ENCODE measurements at places on chromosomes 11 and 22.
A peak's percentile ranks its signal among the peaks of the same experiment; 100 is the strongest.

GRCh38 chr22:33049119-33049729 is 9.0 kb downstream of the SYN3 start:
- peak; percentile 91 for DNase-seq

DNA sequence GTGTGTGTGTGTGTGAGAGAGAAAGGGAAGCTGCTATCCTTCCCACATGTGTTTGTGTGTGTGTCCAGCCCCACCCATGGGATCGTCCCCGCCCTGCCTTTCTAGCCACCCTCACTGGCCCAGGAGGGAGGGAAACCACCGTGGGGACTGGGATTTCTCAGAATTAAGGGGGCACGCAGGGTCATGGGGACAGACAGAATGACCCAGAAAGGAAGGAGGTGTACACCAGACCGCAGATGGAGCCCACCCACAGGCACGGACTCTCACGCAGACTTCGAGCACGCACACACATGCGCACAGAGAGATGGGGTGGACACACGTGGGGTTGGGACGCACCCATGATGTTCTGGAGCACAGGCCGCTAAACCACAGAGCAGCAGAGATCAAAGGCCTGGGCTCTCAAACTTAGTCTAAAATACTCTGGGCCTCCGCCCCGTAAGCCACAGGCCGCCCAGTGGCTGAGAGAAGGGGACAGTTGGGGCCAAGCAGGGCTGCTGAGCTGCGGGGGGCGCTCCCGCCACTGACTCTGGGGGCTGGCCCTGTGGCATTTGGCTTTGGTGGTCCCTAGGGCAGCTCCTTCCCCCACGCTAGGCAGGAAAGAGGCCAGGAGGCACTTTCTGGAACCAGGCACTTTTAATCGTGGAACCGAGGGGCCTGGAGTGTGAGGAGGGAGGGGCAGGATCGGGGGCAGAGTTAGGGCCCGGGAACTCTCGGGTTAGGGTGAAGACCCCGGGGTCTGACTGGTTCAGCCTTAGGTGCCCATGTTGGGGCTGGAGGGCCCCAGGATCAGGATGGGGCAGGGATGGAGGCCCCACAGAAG is 1.5 kb downstream of the IFITM5 start:
- no peak for DNase-seq

DNA sequence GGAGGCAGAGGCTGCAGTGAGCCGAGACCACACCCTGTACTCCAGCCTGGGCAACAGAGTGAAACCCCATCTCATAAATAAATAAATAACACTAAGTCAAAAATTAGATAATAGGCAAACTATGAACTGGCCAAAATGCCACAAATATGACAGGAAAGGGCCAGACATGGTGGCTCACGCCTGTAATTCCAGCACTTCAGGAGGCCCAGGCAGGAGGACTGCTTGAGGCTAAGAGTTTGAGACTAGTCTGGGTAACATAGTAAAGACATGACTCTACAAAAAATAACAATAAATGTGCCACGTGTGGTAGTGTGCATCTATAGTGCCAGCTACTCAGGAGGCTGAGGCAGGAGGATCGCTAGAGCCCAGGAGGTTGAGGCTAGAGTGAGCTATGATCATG is 19.9 kb downstream of the SEC14L6 start:
- no peak for DNase-seq

DNA sequence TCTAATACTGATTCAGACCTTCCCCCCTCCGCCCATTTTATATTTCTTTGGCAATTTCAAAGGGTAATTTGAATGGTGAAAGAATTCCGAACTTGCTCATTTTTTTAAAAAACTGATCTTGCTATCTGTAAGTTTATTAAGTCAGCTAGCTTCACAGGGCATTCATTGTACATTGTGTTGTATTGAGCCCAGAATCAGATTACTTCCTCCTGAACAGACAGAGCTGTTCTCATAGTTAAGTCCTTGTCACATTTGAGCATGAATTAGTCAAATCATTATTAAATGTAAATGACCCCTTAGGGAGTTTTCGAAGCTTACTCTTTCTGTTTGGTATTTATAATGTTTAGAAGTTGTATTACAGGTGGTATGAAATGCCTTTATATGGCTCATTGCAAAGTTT is 34.4 kb downstream of the CYP2R1 start:
- DNase-seq: no peak

DNA sequence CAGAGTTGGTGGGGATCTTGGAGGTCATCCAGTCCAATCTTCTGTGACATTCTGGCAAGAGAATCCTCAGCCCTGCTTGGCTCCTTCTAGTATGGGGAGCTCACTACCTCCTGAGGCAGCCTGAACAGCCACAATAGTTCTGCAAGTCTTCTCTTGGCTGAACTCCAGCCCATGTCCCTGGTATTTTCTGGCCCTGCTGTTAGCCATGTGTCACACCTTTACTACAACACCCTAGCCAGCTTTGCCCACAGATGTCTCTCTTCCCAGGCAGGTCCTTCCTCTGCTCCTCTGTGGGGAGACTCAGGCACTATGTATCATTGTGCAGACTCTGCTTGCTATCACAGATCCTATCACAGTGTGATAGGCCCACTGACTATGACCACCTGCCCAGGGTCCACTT is 297.7 kb downstream of the CTTN start:
- no peak for DNase-seq

DNA sequence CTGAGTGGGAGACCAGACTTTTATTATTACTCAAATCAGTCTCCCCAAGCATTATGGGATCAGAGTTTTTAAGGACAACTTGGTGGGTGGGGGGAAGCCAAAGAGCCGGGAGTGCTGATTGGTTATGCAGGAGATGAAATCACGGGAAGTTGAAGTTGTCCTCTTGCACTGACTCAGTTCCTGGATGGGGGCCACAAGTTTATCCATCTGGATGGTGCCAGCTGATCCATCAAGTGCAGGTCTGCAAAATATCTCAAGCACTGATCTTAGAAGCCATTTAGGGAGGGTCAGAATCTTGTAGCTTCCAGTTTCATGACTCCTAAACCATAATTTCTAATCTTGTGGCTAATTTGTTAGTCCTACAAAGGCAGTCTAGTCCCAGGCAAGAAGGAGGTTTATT is 53.5 kb upstream of the LMO1 start:
- DNase-seq: no peak

DNA sequence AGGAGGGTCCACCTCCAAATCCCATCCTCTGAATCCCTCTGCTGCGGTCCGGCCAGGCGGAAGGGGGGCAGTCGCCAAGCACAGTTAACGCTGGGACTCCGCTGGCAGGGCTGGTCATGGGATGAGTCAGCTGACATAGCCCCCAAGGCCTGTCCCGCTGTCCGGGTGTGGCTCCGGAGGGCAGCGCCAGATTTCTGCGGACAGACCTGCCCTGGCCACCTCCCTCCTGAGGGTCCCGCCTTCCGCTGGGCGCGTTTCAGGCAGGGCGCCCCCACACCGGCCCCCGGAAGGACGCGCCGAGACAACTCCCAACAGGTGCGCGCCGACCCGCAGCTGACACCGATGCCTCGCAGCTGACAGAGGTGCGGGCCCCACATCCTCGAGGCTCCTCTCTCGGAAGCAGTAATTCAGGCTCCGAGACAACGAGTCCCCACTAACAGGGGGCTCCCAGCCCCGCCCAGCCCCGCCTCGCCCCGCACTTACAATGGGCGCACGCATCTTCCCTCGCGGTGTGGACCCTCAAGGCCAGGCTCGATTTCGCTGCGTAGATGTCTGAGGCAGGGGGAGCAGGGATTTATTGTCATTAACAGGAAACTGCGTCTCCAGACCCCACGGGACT is 607 bp downstream of the PLAAT3 start:
- peak; percentile 78 for DNase-seq

- no peak for DNase-seq
These were observed 16.3 kb upstream of the PANX1 start for GRCh38 chr11:94112206-94112953.

DNA sequence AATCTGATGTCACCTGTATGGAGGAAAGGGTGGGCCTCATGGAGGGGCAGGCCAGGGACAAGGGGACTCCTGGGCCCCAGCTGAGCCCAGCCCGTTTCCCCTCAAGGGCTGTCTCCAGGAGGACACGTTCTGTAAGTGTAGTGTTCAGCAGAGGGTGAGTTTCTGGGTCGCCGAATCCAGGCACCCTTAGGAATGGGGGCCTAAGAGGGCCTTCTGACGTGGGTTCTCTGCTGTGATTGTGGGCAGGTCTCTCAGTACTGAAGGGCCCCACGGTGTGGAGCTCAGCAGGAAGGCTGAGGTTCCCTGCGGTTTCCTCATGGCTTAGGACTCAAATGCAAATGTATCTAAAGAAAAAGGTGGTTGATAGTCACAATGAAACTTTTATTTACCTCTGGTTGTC is 6.5 kb downstream of the PTDSS2 start:
- DNase-seq: no peak

GRCh38 chr11:125343718-125344131 is 152.3 kb downstream of the FEZ1 start:
- peak; percentile 31 for DNase-seq

DNA sequence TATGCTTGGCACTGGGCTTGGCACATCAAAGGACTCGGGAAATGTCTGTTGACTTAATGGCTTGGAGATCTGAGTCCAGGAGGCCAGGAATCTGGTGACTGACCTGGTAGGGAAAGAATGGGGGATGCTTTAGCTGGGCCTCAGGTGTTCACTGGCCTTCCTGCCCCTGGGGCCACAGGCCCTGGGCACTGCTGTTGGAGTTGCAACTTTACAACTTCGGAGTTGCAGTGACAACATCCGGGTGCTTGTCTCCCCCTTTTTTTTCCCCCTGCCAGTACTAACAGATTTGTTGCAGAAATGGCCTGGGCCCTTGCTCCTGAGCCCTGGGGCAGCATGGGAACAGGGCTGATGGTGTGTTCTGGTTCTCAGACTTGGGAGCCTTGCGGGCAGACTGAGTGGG is 23.8 kb downstream of the OSBP2 start:
- DNase-seq: no peak

GRCh38 chr11:113271551-113272245 is 42.7 kb upstream of the TTC12 start:
- DNase-seq: no peak

DNA sequence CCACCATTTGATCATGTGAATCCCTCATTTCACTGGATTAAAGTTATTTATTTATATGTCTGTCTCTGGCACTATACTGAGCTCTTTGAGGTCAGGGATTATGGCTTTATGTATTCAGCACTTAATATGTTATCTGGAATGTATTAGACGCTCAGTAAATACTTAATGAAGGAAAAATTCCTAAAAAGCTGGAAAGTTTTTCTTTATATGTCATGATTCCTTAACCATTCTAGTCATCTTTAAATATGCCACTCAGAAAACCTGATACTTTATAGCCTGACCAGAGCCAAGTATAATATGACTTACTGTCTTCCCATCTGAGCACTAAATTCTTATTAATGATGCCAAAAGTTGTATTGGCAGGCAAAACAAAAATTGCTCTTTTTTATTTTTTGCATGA is 27.1 kb downstream of the RNF169 start:
- no peak for DNase-seq

DNA sequence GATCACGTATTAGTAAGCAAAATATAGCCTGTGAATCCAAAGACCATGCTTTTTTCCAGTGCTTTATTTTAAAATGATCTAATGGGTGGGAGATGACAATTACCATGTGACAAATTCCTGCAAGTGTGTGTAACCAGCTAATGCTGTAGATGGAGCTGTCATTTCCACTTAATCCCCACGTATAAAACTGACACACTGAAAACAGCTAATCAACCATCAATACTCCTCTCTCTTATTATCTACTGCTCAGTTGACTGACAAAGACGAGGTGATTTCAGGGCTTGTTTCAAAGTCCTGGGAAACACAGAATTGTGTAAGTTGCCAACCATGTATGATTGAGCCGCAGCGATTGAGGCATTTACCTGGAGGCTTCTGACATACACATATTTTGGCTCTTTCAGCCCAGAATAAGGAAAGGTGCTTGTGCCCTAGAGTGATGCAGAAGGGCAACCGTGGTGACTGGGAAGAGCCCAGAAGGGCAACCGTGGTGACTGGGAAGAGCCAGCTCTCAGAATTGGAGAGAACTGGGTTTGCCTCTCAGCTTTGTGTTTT is 9.7 kb downstream of the SLN start:
- no peak for DNase-seq

DNA sequence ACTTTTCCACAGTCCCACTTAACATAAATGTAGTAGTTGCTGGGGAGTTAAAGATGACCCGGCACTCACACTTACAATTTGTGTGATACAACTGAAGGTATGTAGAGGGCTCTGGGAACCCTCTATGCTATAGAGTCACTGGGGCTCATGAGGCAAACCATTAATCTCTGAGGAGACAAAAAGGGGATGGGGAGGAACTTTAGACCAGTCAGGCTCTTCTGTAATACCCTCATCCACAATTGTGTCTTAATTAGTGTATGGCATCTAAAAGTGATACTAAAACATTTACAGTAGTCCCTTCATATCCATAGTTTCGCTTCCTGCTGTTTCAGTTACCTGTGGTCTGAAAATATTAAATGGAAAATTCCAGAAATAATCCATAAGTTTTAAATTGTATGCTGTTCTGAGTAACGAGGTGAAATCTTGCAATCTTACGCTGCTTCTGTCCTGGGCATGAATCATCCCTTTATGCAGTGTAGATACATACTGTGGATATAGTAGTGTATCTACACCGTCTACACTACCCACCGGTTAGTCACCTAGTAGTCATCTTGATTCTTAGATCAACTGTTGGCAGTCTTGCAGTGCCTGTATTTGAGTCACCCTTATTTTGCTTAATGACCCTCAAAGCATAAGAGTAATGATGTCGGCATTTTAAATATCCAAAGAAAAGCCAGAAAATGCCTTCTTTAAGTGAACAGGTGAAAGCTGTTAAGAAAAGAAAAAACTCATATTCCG is 12.2 kb downstream of the CBL start:
- no peak for DNase-seq

DNA sequence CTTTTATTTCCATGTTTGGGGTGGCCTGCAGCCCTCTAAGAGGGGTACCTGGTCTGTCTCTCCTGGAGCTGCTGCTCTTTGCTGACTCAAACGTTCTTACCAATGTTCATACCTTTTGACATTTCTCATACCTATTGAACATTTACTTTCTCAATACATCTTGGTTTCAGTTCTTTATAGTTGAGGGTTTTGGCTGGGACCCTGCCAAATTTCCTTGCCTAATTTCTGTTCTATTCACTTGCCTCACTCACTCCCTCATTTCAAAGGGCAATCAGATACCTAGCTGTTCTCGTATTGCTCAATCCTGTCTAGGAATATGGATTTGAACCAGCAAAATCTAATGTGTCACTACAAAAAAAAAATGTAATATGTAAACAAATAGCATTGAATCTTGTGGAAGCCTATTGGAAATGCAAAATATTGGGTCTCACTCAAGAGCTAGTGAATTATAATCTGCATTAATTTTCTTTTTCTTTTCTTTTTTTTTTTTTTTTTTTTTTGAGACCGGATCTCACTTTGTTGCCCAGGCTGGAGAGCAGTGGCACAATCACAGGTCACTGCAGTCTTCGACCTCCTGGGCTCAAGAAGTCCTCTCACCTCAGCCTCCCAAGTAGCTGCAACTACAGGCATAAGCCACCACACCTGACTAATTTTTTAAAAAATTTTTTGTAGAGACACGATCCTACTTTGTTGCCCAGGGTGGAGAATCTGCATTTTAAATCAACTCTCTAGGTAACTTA is 7.5 kb downstream of the OR6M1 start:
- DNase-seq: no peak
